Lower leg skin (tissue), 4 donors: ENCODE measurements at places on chromosomes 11 and 22. TPM values are rescaled to one million over a fixed set of nuclear protein-coding genes. Genes with fewer than 3 reads are reported as not detected.
A peak's percentile ranks its signal among the peaks of the same experiment; 100 is the strongest.

- DNase-seq = peak; percentile 57
Observed at GRCh38 chr11:1127664-1128162, 30.0 kb upstream of the MUC5AC start.

DNA sequence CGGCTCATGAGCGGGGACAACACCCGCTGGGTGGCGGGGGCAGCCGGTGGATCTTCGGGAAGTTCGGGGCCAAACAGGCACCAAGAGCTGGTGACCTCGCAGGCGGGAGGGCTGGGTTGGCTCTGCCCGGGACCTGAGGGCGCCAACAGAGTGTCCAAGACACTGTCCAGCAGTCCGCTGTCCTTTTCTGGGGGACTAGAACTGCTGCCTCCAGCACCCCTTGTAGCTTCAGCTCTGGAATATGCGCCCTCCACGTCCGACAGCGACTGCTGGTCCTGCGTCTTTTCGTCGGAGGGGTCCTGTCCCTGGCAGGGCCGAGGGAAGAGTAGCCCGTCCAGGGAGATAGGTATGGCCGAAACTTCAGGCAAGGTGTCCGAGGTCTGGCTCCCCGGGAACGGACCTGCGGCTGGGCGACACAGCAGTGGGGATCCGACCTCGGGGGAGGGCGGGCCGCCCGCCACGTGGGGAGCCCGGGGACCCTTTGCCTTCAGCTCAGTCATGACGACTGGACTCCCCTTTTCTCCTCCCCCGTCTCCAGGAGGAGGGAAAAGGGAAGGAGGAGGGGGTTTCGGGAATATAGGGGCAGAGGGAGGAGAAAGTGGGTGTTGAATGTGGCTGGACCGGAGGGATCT is 926 bp downstream of the PGR start:
- DNase-seq = peak; percentile 82

Gene PRR33
- total RNA-seq = not detected

- DNase-seq = no peak
Observed at GRCh38 chr22:42905702-42906183, 48.7 kb upstream of the ARFGAP3 start.

DNA sequence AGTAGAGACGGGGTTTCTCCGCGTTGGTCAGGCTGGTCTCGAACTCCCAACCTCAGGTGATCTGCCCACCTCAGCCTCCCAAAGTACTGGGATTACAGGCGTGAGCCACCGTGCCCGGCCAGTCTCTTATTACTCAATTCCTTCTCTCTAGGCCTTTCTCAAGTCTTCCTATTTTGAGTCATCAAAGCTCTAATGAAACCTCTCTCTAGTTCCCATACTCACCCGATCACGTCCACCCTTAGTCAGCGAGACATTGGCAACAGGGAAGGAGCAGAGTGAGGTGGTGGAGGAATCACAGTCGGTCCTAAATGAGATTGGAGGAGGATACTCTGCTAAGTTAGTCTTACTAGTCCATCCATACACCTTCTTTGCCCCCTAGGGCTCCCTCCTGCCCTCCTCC is 5.0 kb downstream of the BSCL2 start:
- no peak for DNase-seq

Gene SCGB1C1
- total RNA-seq = not detected

Gene CALCB
- total RNA-seq = not detected

DNA sequence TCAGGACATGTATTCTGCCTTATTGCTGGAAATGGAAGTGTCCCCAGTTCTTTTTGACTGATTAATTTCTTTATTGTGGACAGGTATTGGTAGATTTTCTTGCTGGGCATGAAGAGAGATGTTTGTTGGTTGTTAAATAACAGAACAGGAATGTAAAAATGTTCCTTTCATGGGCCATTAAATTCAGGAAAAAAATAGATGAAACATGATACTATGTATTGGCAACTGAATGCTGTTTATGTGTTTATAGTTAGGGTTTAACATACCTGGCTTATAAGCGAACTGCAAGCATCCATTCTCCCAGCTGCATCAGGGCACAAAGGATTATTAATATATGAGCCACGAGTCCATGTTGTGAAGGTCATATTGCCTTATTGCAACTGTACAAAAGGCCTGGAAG is 368.5 kb downstream of the NELL1 start:
- no peak for DNase-seq

Gene SYT12
- 0.62 TPM for total RNA-seq

DNA sequence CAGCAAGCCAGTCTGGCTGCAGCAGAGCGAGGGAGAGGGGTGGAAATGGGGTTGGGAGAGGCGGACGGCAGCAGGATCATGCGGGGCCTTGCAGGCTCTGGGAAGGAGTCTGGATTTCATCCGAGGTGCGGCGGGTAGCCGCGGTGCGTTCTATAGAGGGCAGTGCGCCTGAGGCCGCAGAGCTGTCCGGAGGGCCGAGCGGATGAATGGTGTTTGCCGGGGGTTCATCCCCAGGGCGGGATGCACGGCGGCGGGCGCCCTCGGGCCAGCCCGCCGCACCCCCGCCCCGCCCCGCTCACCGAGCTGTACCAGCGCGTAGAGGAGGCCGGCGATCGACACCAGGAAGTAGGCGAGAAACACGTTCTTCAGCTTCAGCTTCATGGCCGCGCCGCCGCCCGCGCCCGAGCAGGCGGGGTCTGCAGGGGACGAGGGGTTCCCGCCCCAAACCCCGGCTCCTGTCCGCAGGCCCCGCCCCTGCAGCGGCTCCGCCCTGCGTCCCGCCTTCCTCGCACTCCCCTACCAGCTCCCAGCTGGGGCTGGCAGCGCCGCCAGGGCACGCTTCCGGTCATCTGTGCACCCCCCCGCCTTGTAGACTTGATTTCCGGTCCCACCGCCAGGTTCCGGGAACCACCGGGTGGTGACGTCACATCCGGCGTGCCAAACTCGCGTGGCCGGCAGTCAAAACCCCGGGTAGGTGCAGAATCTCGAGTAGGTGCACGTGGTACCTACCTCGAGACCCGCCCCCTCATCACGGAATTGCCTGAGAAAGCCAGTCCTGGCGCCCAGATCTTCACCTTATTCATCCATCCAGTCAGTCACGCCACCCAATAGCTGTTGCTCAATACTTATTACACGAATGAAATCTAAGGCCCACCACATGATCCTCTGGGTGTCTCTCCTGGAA is at the start of gene B3GAT3:
B3GAT3 (minus strand) TSS at position 420 of the 904 bp plus-strand sequence; CDS start at position 381, 39 bp downstream.
- peak; percentile 100 for DNase-seq

DNA sequence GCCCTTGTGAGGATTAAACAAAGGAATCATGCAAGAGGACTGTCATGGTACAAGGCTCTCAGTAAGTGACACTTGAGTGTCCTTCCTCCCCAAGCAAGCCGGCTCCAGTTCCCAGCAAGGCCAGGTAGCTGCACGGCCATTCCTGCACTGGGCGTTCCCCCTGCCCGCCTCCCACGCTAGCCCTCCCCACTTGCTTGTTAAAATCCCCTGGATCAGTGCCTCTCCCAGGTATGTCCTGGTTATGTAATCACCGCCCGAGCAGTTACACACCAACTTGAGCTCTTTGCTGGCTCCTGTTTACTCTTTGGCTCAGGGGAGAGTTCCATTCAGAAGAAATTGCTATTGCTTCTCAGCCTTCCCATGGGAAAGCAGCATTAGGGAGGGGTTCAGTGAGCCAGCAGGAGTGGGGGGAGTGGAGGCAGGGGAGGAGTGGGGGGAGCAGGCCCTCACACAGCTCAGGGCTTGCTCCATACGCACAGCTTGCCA is 19.4 kb upstream of the MYEOV start:
- DNase-seq = peak; percentile 73

Gene CECR2
- total RNA-seq = 1.8 TPM
